ENCODE measurements at places on chromosomes 7 and 10. TPM values are rescaled to one million over a fixed set of nuclear protein-coding genes. Genes with fewer than 3 reads are reported as not detected.

Gene NAMPT
- total RNA-seq, result 86.9 TPM

Gene TMEM213
- total RNA-seq, result not detected

Gene SPDYE2B
- not detected for total RNA-seq

Gene ANKRD22
- not detected for total RNA-seq

DNA sequence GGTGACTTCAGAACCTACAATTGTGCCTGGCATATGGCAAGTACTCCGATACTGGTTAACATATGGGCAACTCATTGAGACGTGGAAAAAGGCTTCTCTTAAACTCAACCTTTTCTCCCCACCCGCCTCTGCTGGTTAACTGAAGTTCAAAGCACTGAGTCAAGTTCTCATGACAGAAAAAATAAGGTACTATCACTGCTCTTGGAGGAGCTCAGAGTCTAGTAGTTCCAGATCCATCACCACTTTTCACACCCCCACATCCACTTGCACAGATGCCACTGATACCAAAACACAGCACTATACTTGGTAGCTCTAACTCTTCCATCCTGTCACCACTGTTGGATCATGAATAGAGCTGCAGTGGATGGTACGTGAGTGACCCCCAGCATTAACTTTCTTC lies 36.2 kb downstream of the CCDC6 start:
- peaks cover 34% of the 10 kb centered on the region for H3K4me1 ChIP-seq
- H3K27ac ChIP-seq, result no peak overlapping the region
- no peaks in the 10 kb centered on the region for H3K27me3 ChIP-seq
- no peak for DNase-seq

DNA sequence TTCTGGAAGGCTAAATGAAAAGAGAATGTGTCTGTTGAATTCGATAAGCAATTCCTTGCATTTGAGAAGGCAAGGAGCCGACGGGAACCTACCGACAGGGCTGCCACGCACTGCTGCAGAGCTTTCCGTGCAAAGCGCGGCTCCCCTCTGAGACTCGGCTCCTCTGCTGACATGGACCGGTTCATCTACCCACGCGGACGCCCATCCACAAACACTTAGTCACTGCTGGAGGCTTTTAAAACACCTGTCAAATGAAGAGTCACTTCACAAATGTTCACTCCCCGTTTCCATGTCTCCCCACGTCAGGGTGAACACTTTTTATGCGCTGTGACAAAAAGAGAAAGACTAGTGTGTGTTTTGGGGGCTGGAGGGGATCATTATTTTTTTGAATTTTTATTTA lies 32.0 kb downstream of the AMZ1 start:
- no peak overlapping the region for H3K4me3 ChIP-seq
- H3K36me3 ChIP-seq, result peaks cover 3% of the 10 kb centered on the region
- no peaks in the 10 kb centered on the region for H3K27me3 ChIP-seq
- peaks cover 22% of the 10 kb centered on the region for H3K4me1 ChIP-seq
- H3K27ac ChIP-seq, result no peak overlapping the region

All from heart right ventricle (tissue), 16 donors.